ENCODE measurements at places on chromosomes 1 and 21.

- DNase-seq, result no peak
Observed at GRCh38 chr1:41512701-41513382, 28.4 kb upstream of the EDN2 start.

- DNase-seq, result peak; percentile 67
Observed at GRCh38 chr1:117070124-117070523, 10.0 kb downstream of the TTF2 start.

DNA sequence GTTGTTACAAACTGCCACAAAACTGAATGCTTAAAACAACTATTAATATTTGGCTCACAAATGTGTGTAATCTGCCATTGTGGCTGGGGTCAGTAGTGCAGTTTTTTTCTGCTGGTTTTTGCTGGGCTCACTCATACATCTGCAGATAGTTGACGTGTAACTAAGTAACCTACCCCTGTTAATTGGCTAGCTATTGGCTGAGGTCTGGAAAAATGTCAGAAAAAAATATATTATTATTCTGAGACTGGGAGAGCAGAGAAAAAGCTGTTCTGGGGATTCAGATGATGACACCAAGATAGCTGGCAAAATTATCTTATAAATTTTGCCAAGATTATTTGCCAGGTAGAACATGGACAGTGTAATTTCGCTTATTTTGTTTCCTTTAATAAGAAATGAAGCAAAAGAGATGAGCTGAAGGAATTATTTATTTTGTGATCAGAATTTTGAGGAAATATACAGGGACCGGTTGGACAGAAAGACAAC is 616.1 kb upstream of the ADAMTS5 start:
- no peak for DNase-seq

DNA sequence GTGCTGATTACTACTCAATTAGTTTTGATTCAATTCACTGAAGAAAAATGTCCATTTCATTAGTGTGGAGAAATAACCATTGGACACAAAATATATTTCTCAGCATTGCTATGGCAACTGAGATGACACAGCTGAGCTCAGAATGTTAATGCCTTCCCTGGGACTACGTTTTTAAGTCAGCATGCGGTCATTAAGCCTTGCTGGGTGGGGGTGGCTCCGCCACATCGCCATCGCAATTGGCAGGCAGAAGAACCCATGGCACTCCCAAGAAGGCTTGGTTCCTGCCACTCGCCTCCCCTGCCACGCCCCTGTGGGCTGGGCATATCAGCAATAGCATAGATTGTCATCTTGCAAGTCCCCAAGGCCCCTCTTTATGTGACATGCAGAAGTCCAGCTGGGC is 256.7 kb upstream of the CAMK1G start:
- no peak for DNase-seq

GRCh38 chr1:121522061-121522759 is 337.4 kb downstream of the SRGAP2C start:
- DNase-seq, result no peak

- DNase-seq, result peak; percentile 64
Observed at GRCh38 chr1:155176544-155177071, 3.0 kb downstream of the TRIM46 start.

DNA sequence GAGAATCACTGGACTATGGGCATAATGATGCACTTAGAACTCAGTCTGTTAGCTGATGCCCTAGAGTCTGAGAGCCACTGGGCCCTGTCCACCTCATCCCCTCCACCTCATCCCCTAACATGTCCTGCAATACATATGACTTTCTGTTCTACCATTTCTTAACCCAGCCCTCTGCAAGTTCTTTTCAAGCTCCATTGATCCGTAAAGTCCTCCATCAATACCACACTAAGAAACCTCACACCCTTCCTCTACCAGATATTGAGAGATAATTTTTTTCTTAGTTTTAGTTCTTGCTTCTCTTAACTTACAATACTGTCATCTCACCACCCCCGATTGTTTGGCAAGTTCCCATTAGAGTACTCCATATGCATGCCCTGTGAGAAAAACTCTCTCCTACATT is 22.1 kb downstream of the FCRL4 start:
- no peak for DNase-seq

- DNase-seq, result no peak
Observed at GRCh38 chr1:108209456-108210108, 9.4 kb upstream of the SLC25A24 start.

DNA sequence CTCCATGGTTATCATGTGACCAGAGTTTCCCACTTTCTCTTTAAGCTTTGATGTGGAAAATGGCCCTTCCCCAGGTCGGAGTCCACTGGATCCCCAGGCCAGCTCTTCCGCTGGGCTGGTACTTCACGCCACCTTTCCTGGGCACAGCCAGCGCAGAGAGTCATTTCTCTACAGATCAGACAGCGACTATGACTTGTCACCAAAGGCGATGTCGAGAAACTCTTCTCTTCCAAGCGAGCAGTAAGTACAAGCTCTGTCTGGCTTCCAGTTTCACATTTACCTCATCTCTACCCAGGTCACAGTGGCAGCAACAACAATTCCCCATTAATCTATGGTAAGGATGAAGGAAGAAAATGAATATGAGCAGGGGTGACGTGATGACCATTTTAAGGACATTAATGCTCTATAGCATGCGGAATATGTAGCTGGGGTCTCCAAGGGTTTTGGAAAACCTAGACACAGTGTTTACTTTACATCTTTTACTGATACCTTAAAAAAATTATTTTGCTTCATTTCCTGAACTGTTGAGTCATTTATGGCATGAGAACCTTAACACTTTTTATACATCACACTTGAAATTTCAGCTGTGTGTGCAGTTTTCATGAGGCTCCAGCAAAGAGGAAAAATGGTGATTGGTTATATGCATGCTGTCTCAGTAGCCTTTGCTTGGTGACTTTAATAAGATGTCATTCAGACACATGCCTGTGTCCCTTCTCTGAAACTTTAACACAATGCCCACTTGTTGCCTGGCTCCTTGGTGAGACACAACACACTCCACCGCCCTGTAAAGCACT is 286.3 kb upstream of the SGIP1 start:
- no peak for DNase-seq

- DNase-seq, result peak; percentile 61
Observed at GRCh38 chr1:20358761-20359263, 68.1 kb downstream of the VWA5B1 start.

DNA sequence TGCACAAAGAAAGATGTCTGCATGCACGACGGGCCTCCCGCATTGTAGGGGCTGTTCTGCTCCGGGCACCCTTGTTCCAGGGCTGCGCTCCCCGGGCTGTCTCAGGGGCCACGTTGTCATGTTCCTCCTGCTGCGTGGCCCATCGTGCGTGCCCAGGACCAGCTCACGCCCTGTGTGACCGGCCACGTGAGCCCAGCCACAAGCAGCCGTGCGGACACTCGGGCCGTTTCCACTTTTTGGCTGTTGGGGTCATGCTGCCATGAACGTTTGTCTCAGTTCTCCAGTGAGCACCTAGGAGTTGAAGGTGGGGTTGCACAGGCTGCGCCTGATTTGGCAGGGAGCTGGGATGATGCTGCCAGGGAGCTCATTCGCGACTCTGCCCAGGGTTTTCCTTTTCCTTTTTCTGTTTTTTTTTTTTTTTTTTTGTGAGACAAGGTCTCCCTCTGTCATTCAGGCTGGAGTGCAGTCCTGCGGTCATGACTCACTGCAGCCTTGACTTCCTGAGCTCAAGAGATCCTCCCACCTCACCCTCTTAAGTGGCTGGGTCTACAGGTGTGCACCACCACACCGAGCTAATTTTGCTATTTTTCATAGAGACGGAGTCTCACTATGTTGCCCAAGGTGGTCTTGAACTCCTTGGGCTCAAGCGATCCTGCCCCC is 17.4 kb downstream of the PDXK start:
- no peak for DNase-seq

DNA sequence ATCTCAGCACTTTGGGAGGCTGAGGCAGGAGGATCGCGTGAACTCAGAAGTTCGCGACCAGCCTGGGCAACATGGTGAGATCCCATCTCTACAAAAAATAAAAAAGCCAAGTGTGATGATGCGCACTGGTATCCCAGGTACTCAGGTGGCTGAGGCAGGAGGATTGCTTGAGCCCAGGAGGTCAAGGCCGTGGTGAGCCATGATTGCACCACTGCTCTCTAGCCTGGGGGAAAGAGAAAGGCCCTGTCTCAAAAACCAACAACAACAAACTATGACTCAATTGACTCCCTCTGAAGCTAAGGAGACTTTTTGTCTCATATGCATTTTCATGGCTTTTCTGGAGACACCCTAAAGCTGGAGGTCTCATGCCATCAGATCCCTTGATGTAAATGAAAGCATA is 118.8 kb downstream of the CCDC185 start:
- no peak for DNase-seq

DNA sequence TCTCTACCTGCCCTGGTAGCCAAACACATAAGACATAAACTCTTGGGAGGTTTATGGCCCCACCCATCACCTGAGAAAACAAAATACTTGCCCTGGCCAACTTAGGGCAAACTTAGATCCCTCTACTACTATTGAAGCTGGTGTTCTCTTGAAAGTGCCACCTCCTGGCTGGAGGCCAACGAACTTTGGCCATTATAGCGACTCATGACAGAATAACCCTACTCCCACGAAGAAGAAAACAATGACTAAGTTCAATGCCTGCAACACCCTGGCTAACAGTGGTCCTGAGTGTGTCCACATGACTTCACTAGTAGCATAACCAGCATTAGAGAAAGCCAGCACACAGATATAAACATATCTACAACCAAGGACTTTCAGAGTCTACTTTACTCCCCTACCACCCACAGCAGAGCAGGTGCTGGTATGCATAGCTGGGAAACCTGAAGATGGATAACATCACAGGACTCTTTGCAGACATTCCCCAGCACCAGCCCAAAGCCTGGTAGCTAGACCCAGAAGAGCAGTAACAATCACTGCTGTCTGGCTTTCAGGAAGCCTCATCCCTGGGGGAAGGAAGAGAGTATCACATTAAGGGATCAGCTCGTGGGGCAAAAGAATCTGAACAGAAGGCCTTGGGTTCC is 81.0 kb downstream of the SLC30A10 start:
- DNase-seq, result no peak

- peak; percentile 57 for DNase-seq
Observed at GRCh38 chr1:112263453-112263852, 132.6 kb upstream of the CTTNBP2NL start.

DNA sequence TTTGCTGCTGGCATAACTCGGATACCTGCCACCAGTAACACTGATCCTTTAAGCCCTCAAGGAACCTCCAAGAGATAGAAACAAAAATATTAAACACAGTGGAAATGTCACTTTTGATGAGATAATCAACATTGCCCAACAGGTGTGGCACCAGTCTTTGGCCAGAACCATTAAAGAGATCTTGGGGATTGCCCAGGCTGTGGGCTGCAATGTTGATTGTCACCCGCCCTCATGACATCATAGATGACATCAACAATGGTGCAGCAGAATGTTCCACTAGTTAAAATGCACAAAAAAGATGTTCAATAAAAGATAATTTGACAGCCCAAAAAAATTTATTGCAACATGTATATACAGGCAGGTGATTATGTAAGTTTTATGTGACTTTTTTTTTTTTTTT is 20.2 kb upstream of the ZMYM1 start:
- no peak for DNase-seq

DNA sequence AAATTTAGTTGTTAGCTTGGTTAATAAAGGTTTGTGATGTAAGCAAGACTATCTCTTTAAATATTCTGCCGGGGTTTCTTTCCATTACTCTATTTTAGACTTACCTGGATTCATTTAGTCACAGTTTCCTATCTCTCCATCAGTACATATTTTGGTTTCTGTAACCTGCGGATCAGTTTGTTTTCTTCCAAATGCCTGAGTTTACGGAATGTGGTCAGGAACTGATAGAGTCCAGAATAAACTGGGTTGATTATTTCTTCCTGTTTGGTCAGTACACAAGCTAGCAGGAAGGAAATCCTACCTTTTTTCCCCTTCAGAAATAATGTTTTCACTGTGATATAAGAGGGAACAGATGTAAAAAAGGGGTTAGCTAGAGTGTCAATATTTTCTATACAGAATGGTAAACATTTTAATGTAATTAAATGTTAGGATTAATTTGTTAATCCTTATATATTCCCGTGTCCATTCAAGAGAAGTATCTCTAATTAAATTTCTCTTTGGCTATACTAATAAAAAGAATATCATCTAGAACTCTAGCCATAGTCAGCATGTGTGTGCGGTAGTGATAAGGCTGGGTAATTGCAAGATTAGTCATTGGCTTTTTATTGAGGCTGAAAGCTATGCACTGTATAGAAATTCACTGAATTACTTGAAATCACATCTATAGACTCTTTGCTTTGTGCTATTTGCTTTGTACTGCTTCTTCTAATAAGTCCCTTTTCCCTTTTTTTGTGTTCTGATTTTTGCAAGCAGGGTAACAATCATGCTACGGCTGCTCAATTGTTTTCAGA is 144.7 kb upstream of the ADGRL4 start:
- peak; percentile 32 for DNase-seq

GRCh38 chr1:175364424-175365076 is 172.0 kb upstream of the KIAA0040 start:
- no peak for DNase-seq

- DNase-seq, result peak; percentile 9
Observed at GRCh38 chr1:226201029-226201593, 14.6 kb upstream of the ACBD3 start.

DNA sequence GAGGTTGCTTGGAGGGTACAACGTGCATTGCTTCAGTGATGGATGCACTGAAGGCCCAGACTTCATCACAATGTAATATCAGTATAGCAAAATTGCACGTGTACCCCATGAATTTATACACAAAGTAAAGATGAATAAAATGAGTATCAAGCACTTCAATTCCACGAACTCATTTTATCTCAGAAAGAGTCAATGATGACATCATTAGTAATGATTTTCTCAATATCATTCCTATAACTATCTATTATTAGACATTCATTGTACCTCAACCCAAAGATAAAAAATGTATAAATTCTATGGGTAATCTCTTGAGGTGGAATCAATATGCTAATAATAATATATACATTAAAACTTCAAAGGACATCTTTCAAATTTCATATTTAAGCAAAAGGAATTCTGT is 208.4 kb downstream of the COL11A1 start:
- no peak for DNase-seq

- DNase-seq, result no peak
Observed at GRCh38 chr21:41901099-41901498, 22.0 kb upstream of the PRDM15 start.

DNA sequence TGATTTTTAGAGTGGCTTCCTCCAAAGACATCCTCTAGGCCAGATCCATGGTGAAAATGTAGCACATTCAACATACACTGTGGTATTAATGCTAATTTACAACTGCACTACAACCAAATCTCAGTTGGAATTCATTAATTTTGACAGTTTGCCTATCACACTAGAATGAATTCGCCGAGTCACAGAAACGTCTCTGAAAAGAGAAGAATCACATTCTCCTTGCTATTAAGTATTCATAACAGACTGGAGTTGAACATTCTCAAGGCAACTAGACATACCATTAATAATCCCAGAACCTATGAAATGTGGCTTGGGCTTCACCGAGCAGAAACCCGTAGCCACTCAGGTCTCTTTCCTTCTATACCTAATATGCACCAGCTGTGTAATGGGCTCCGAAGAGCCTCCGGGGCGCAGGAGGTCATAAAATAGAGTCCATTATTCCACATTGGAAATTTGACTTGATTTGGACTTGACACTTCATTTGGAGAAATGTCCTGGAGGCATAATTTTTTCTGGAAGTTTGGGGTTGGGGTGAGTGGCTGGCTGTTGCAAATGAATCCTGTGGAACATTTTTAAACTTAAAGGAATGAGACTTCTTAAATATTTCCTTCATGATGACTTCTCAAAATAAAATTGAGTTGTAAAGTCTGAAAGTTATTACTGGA is 117.1 kb downstream of the DSCAM start:
- no peak for DNase-seq

- DNase-seq, result peak; percentile 19
Observed at GRCh38 chr1:174408146-174408545, 39.6 kb upstream of the GPR52 start.

- no peak for DNase-seq
Observed at GRCh38 chr21:34590520-34590919, 24.4 kb downstream of the RCAN1 start.
